ENCODE measurements at places on chromosomes 7 and 10. TPM values are rescaled to one million over a fixed set of nuclear protein-coding genes. Genes with fewer than 3 reads are reported as not detected.

GRCh38 chr7:79159040-79159664 lies 294.3 kb downstream of the MAGI2 start:
- no peaks in the 10 kb centered on the region for H3K27me3 ChIP-seq
- no peaks in the 10 kb centered on the region for H3K36me3 ChIP-seq
- no peaks in the 10 kb centered on the region for H3K4me1 ChIP-seq
- no peak for ATAC-seq

- no peaks in the 10 kb centered on the region for H3K36me3 ChIP-seq
- peak; percentile 84 for ATAC-seq
- H3K4me1 ChIP-seq = peaks cover 22% of the 10 kb centered on the region
- peak overlapping the region; percentile 1 for H3K4me3 ChIP-seq
Measured at GRCh38 chr7:36280840-36281812, 108.5 kb upstream of the ANLN start.

Gene MMP21
- not detected for total RNA-seq

DNA sequence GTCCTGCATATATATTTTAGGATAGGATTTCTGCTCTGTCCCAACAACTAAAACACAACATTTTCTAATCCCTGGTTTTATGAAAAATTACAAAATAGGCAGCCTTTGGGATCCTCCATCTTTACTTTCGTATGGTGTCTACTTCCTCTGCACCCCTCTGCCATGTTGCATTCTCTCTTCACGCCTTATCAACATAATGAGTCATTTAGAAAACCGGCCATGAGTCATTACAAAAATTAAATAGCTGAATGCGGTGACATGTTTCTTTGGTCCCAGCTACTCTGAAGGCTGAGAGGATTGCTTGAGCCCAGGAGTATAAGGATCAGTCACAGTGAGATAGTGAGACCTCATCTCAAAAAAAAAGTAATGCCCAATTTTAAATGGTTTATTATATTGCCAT lies 148.1 kb upstream of the CELF2 start:
- no peak overlapping the region for H3K4me3 ChIP-seq
- H3K27me3 ChIP-seq = peaks cover 32% of the 10 kb centered on the region
- H3K27ac ChIP-seq = no peak overlapping the region
- ATAC-seq = peak; percentile 93
- peaks cover 3% of the 10 kb centered on the region for H3K4me1 ChIP-seq

Gene SUPV3L1
- 65.4 TPM for total RNA-seq

- H3K27ac ChIP-seq = no peak overlapping the region
- H3K4me3 ChIP-seq = no peak overlapping the region
- no peak for ATAC-seq
- H3K36me3 ChIP-seq = no peaks in the 10 kb centered on the region
- no peaks in the 10 kb centered on the region for H3K27me3 ChIP-seq
- peaks cover 4% of the 10 kb centered on the region for H3K4me1 ChIP-seq
Measured at GRCh38 chr7:135175931-135176330, 5.4 kb upstream of the CYREN start.

DNA sequence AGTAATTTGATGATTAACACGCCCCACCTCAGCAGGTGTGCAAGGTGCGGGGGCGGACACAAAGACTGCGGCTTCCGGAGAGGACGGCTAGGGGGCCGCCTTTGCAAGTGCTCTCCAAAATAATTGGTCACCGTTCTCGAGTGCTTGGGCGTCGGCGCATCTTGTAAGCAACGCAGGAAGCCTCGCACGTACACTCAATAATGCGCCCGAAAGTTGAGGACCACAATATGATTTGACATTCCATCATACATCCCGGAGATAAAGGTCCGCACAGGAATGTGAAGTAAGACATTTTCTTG lies 114.7 kb downstream of the EBF3 start:
- no peak overlapping the region for H3K4me3 ChIP-seq
- no peak overlapping the region for H3K27ac ChIP-seq
- H3K36me3 ChIP-seq = no peaks in the 10 kb centered on the region
- peaks cover 9% of the 10 kb centered on the region for H3K27me3 ChIP-seq

Gene GIMAP4
- total RNA-seq = 102 TPM

Gene GDF2
- not detected for total RNA-seq

DNA sequence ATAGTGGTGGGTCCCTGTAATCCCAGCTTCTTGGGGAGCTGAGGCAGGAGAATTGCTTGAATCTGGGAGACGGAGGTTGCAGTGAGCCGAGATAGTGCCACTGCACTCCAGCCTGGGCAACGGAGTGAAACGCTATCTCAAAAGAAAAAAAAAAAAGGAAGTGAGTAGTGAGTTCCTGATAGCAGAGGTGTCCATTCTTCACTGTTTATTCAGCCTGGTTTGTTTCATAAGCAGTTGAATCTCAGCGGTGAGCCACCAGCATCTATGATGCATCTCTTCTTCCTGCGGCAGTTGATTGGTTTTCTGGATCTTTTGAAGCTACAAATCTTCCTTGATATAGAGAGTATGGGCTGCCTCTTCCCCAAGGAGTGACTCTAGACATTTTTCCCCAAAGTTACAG lies 316.1 kb upstream of the MTPN start:
- no peak for ATAC-seq
- no peaks in the 10 kb centered on the region for H3K36me3 ChIP-seq
- no peak overlapping the region for H3K4me3 ChIP-seq
- H3K27me3 ChIP-seq = no peaks in the 10 kb centered on the region
- H3K4me1 ChIP-seq = no peaks in the 10 kb centered on the region

Gene CPA1
- total RNA-seq = not detected

- no peak for ATAC-seq
- H3K4me3 ChIP-seq = no peak overlapping the region
- H3K27me3 ChIP-seq = peaks cover 15% of the 10 kb centered on the region
- no peaks in the 10 kb centered on the region for H3K36me3 ChIP-seq
Measured at GRCh38 chr10:34530778-34531177, 284.3 kb downstream of the PARD3 start.

Gene DEPP1
- 2.0 TPM for total RNA-seq

DNA sequence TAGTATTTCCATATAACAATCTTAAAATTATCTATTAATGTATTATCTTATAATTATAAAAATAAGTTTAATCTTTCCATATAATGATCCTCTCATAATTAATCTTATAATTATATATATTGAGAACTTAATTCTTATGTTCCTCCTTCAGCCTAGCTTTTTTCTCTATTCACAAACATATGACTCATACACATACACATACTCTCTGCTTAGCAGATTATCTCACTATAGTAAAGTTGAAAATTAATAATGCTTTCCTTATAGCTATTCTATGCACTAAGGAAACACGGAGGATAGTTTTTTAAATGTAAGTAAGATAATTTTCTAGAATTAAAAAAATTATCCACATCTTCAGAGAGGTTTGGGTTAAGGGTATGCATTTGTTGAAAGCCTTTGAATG lies 47.7 kb upstream of the ITGB8 start:
- H3K27ac ChIP-seq = no peak overlapping the region
- peaks cover 3% of the 10 kb centered on the region for H3K27me3 ChIP-seq
- H3K4me3 ChIP-seq = no peak overlapping the region
- peaks cover 3% of the 10 kb centered on the region for H3K4me1 ChIP-seq
- H3K36me3 ChIP-seq = no peaks in the 10 kb centered on the region
- no peak for ATAC-seq

DNA sequence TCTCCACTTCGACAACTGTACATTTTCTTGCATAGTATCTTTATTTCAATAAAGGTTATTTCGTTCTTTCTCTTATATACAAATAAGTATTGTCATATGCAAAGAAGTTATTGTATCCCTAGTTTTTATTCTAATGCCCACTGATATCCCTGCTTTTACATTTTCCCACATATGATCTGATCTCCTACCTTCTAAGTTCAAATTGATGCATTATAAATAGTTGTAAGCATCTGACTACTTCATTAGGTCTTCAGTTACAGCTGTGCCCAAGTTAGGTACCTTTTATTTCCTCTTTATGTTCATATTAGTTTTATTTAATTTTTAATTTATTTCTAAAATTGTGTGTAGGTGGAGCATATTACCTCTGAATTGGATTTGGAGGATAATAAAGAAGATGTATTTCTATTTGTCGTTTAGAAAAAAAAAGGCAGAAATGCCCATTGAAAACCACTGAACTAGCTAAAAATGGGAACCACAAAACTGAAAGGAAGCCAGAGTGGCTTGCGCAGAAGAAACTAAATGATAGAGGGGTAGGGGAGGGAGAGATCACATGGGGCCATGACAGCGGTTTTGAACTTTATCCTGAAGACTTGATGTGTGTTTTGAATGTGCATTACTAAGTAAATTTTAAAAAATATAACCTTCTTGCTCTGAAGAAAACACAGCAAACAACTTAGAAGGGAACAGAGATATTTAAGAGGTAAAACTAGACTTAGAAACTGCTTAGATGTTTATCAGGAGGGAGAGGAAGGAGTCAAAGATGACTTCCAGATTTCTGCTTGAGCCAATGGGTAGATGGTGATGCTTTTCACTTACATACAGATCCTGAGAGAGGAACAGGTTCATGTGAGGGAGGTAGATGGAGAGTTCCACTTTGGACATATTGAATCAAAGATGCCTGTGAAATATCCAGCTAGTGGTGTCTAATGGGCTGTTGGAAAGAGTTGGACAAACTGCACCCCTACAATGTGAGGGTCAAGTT lies 9.3 kb upstream of the ZC3HAV1L start:
- H3K4me1 ChIP-seq = peaks cover 44% of the 10 kb centered on the region
- ATAC-seq = peak; percentile 17
- peak overlapping the region; percentile 40 for H3K4me3 ChIP-seq
- peaks cover 73% of the 10 kb centered on the region for H3K36me3 ChIP-seq

GRCh38 chr7:2281541-2281940 lies 32.7 kb downstream of the SNX8 start:
- H3K4me1 ChIP-seq = no peaks in the 10 kb centered on the region
- ATAC-seq = no peak
- no peak overlapping the region for H3K27ac ChIP-seq
- H3K4me3 ChIP-seq = no peak overlapping the region
- no peaks in the 10 kb centered on the region for H3K36me3 ChIP-seq

Gene OR2A5
- not detected for total RNA-seq

DNA sequence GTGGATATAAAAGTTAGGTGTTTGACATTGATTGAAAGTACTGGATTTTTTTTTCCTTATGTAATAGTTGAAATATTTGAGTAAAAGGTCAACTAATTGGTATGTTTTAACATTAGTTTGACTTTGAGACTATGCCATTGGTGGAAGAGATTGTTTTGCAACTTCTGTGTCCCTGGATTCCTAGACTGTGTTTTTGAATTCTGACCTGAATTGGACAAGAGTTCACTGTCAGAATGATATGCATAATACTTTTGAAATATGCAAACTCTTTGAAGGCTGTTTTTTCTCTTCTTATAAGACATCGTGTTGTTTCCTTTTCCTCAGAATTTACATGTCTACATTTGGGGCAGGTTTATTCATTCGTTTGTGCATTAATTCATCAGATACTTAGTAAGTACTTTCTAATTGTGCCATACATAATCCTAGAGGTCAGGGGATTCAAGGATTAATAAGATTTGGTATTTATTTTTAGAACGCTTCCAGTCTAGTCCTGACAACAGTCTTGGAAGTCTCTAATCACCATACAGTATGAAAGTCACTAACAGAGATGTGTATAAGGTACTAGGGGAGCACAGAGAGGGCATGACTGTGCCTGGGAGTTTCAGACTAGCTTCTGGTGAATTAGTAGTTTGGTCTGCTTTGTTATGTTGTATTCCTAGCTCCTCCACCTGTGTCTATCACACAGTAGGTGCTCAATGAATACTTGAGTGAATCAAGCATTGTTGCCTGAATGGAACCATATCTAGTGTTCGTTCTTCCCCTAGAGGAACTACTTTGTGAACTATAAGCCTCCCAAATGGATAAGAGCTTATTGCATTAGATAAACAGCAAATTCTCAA lies 49.2 kb downstream of the AGK start:
- H3K27me3 ChIP-seq = no peaks in the 10 kb centered on the region
- no peaks in the 10 kb centered on the region for H3K4me1 ChIP-seq
- H3K36me3 ChIP-seq = peaks cover 86% of the 10 kb centered on the region
- no peak overlapping the region for H3K27ac ChIP-seq
- H3K4me3 ChIP-seq = no peak overlapping the region

Gene AOAH
- 2.9 TPM for total RNA-seq

DNA sequence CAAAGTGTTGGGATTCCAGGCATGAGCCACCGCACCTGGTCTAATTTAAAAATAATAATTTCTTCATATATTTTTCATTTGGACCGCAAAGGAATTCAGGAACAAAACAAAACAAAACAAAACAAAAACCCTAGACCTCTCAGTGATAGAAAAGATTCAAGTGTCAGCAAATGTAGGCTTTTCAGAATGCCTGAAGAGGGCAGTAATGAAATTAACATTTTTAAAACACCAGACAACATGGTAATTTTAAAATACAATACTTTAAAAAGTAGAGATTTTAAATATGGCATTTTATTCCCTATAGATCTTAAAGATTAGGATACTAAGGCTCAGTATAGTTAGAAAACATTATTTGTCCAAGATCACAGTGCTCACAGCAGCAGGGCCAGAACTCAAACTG lies 36.6 kb downstream of the DNMBP start:
- H3K4me1 ChIP-seq = no peaks in the 10 kb centered on the region
- H3K4me3 ChIP-seq = no peak overlapping the region
- H3K27me3 ChIP-seq = no peaks in the 10 kb centered on the region
- H3K36me3 ChIP-seq = peaks cover 29% of the 10 kb centered on the region

GRCh38 chr7:115019882-115020605 lies 98.2 kb downstream of the MDFIC start:
- H3K36me3 ChIP-seq = peaks cover 49% of the 10 kb centered on the region
- no peak for ATAC-seq

- no peaks in the 10 kb centered on the region for H3K27me3 ChIP-seq
- ATAC-seq = no peak
- H3K4me3 ChIP-seq = no peak overlapping the region
- no peak overlapping the region for H3K27ac ChIP-seq
Measured at GRCh38 chr10:19451356-19451755, 364.9 kb upstream of the PLXDC2 start.

All from activated T-helper 17 cell treated with anti-CD3 and anti-CD28 coated beads, Interleukin-2, amount 50 U/mL, for 72 hours (primary cell).